Sigmoid colon (tissue), 7 donors: ENCODE measurements at places on chromosomes 12 and 14.

GRCh38 chr12:56242986-56243385 is 13.1 kb downstream of the SLC39A5 start:
- no peak overlapping the region for H3K27ac ChIP-seq
- H3K4me3 ChIP-seq, result no peak overlapping the region
- no peaks in the 10 kb centered on the region for H3K27me3 ChIP-seq
- DNase-seq, result no peak

DNA sequence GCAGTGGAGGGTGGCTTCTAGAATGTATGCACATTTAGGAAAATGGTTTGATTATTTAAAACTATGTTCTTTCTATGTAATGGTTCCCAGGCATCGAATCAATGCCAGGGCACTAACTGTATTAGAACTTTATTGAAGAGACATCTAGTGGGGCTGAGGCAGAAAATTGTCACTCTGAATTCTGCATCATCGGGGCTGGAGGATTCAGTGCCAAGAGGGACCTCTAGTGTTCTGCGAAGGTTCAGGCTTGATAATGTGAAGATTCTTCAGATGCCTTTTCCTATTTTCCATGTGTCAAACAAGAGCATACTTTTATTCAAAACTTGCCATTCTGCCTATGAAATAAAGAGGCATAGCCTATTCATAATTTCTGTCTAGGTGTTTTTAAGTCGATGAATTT is 146.3 kb downstream of the CAND1 start:
- H3K27me3 ChIP-seq, result no peaks in the 10 kb centered on the region
- DNase-seq, result no peak
- H3K4me1 ChIP-seq, result no peaks in the 10 kb centered on the region
- H3K36me3 ChIP-seq, result no peaks in the 10 kb centered on the region
- H3K27ac ChIP-seq, result no peak overlapping the region
- H3K4me3 ChIP-seq, result no peak overlapping the region

DNA sequence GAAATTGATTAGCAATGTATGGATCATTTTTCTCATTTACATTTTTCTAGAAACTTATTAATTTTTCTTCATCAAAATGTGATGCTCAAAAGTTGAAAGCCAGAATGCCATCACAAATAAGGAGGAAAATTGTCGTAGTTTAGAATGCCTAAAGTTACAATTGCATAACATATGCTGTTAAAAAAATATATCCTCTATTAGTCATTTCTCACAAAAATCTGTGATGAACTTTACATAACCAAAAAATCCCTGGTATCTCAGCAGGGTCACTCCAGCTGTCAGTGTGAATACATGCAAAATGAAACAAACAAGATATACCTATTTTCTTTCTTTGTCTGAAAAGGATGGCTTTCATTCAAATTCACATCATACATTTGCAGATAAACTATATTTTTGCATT is 358.9 kb downstream of the PAWR start:
- H3K27me3 ChIP-seq, result no peaks in the 10 kb centered on the region
- DNase-seq, result no peak
- no peak overlapping the region for H3K4me3 ChIP-seq
- no peak overlapping the region for H3K27ac ChIP-seq

DNA sequence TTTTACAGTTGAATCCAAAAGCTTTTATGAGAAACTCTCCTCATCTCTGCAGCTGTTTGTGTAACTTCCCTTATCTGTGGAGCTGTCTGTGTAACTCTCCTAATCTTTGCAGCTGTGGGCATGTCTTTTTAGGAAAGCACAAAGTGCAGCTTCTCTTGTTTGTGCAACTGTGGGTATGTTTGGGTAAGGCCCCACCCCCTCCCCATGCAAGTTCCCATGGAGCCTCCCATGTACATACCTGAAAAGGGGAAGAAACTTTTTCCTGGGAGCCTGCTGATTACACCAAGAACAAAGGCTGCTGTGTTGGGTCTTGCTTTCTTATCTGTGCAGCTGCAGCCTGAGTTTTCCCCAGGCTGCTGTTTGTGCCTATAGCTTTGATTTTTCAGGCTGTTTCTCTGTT is 42.7 kb upstream of the CDKN3 start:
- H3K4me1 ChIP-seq, result no peaks in the 10 kb centered on the region
- no peak overlapping the region for H3K27ac ChIP-seq
- no peak overlapping the region for H3K4me3 ChIP-seq

DNA sequence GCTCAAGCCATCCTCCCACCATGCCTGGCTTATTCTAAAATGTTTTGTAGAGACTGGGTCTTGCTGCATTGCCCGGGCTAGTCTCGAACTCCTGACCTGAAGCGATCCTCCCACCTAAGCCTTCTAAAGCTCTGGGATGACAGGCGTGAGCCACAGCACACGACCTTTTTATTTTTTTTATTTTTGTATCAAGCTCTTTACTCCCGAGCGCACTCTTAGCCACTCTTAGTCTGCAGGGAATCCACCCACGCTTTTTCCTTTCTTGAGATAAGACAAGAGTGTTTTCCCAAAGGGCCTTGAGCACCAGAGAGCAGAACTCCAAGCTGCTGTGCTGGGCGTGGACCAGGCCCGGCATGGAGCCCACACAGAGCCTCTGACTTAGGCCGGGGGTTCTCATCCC is 23.4 kb downstream of the MAP1LC3B2 start:
- DNase-seq, result no peak
- no peak overlapping the region for H3K27ac ChIP-seq
- no peak overlapping the region for H3K4me3 ChIP-seq
- H3K36me3 ChIP-seq, result no peaks in the 10 kb centered on the region
- no peaks in the 10 kb centered on the region for H3K27me3 ChIP-seq

DNA sequence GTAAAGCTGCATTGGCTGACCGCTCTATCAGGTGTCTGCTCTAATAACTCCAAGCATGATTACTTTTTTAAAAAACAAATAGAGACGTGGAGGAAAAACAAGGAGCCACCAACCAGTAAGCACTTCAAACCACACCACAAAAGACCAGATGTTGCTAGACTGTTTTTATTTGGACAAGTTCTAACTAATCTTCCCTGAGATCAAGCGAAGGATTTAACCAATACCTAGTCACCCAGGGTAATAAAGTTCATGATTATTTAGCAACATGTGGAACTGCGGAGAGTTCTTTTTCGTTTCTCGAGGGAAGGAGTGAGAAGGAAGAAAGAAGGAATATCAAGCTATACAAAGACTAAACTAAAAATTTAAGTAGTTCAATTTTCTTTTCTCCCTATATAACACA is 288.1 kb downstream of the DUSP6 start:
- H3K27ac ChIP-seq, result no peak overlapping the region
- no peaks in the 10 kb centered on the region for H3K36me3 ChIP-seq
- no peak overlapping the region for H3K4me3 ChIP-seq
- H3K4me1 ChIP-seq, result peaks cover 4% of the 10 kb centered on the region
- no peaks in the 10 kb centered on the region for H3K27me3 ChIP-seq
- DNase-seq, result no peak

- H3K4me1 ChIP-seq, result peaks cover 12% of the 10 kb centered on the region
- no peaks in the 10 kb centered on the region for H3K27me3 ChIP-seq
- no peak overlapping the region for H3K27ac ChIP-seq
- H3K36me3 ChIP-seq, result no peaks in the 10 kb centered on the region
- DNase-seq, result no peak
Observed at GRCh38 chr12:101858361-101858760, 19.0 kb upstream of the DRAM1 start.

DNA sequence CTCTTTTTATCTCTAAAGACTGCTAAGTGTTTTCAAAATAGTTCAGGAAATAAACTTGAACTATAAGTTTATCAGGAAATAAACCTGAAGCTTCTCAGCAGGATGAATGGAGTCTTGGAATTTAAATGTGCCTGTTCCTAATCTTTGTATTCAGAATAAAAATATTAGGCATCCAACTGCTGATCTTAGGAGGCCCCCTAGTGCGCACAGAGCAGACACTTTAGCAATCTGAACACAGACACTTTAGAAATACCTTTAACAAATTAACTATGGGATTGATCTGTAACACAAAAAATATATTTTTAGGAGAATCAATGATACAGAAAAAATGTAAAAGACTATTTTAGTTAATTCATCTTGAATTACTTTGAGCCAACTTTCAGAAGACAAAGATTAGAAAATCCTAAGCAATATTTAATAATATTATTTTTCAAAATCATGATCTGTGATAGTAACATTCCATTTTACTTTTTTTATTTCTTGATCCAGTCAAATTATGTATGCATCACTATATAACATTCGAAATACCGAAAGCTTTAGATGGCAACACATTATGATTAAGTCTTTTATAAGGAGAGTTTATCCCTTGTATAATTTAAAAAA is 80.9 kb downstream of the SLC41A2 start:
- H3K4me1 ChIP-seq, result peaks cover 10% of the 10 kb centered on the region
- no peak overlapping the region for H3K4me3 ChIP-seq
- no peaks in the 10 kb centered on the region for H3K36me3 ChIP-seq
- no peaks in the 10 kb centered on the region for H3K27me3 ChIP-seq
- no peak overlapping the region for H3K27ac ChIP-seq

GRCh38 chr14:26765768-26766520 is 168.1 kb upstream of the NOVA1 start:
- peaks cover 5% of the 10 kb centered on the region for H3K4me1 ChIP-seq
- H3K27ac ChIP-seq, result no peak overlapping the region
- H3K27me3 ChIP-seq, result no peaks in the 10 kb centered on the region
- H3K4me3 ChIP-seq, result no peak overlapping the region
- H3K36me3 ChIP-seq, result no peaks in the 10 kb centered on the region
- DNase-seq, result peak; percentile 72

- H3K27ac ChIP-seq, result peak overlapping the region; percentile 50
Observed at GRCh38 chr12:27292718-27293117, 39.9 kb upstream of the BMAL2 start.

GRCh38 chr14:50260511-50260910 is 29.1 kb upstream of the SOS2 start:
- H3K4me1 ChIP-seq, result no peaks in the 10 kb centered on the region
- DNase-seq, result no peak
- H3K36me3 ChIP-seq, result no peaks in the 10 kb centered on the region
- H3K27me3 ChIP-seq, result no peaks in the 10 kb centered on the region

DNA sequence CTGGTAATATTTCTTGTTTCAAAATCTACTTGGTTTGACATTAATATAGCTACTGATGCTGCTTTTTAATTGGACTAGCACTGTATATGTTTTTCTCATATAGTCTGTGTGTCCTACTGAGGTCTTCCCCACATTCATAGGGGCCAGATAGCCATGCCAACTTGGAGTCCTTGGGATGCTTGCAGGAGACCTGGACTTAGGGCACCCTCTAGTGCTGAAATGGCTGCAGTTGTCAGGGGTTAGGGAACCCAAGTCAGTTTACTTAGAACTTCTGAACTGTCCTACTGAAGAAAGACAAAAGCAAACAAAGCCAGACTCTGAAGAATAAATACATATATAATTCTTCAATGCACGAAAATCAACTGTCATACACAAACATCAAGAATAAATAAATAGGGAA is 279.9 kb upstream of the SYT1 start:
- H3K4me1 ChIP-seq, result no peaks in the 10 kb centered on the region
- H3K27ac ChIP-seq, result no peak overlapping the region
- no peaks in the 10 kb centered on the region for H3K27me3 ChIP-seq
- no peak overlapping the region for H3K4me3 ChIP-seq

- no peak for DNase-seq
- no peak overlapping the region for H3K4me3 ChIP-seq
- H3K27ac ChIP-seq, result no peak overlapping the region
- H3K36me3 ChIP-seq, result no peaks in the 10 kb centered on the region
Observed at GRCh38 chr12:22541496-22542155, 2.7 kb downstream of the C2CD5 start.

DNA sequence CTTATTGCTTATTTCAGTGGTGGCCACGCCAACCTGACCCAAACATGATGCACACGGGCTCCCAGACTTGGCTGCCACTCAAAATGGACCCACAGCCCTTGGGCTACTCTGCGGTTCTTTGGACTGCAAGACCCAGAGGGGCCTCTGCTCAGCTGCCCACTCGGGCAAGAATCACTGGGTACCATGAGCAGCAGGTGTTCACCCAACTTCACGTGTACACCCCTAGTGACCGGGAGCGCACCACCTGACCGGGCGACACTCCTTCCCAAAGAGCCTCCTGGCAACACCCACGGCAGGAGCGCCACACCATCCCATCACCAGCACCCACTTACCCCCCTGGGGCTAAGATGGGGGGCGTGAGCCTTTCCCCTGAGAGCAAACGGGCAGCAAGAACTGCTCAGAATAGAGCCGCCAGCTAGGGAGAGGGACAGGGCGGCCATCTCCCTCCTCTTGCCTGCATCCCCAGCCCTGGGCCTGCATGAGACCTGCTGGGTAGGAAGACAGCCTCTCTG is 32.0 kb downstream of the CCNK start:
- H3K36me3 ChIP-seq, result peaks cover 40% of the 10 kb centered on the region
- peak overlapping the region; percentile 83 for H3K27ac ChIP-seq
- DNase-seq, result peak; percentile 70
- H3K27me3 ChIP-seq, result no peaks in the 10 kb centered on the region
- H3K4me1 ChIP-seq, result peaks cover 40% of the 10 kb centered on the region
- no peak overlapping the region for H3K4me3 ChIP-seq

- H3K36me3 ChIP-seq, result no peaks in the 10 kb centered on the region
- no peak overlapping the region for H3K4me3 ChIP-seq
- H3K27me3 ChIP-seq, result peaks cover 51% of the 10 kb centered on the region
- H3K27ac ChIP-seq, result no peak overlapping the region
- DNase-seq, result no peak
Observed at GRCh38 chr12:51870504-51870903, 17.4 kb upstream of the ANKRD33 start.

GRCh38 chr12:2139651-2140050 is 86.9 kb downstream of the CACNA1C start:
- H3K27me3 ChIP-seq, result no peaks in the 10 kb centered on the region
- H3K4me3 ChIP-seq, result no peak overlapping the region
- peak overlapping the region; percentile 80 for H3K27ac ChIP-seq
- H3K4me1 ChIP-seq, result no peaks in the 10 kb centered on the region

DNA sequence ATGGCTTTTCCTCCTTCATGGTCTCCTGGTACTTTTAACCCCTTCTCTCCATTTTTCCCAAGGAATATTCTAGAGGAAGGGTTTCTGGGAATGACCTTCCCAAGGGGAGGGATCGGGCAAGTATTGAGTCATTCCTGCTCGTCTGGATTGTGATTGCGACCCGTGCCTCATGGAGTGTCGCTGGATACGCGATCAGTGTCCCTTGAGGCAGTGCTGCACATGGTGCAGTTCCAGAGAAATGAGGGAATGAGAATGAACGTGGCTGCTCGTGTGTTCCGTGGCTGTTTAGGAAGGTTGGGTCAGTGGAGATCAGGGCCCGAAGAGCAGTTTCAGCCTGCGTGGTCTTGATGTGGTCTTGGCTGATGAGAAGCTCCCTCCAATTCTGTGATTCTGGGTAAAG is 234.4 kb downstream of the CACNA1C start:
- H3K4me1 ChIP-seq, result peaks cover 96% of the 10 kb centered on the region
- H3K4me3 ChIP-seq, result no peak overlapping the region
- H3K27me3 ChIP-seq, result no peaks in the 10 kb centered on the region
- H3K27ac ChIP-seq, result peak overlapping the region; percentile 77
- DNase-seq, result no peak
- H3K36me3 ChIP-seq, result no peaks in the 10 kb centered on the region
